ENCODE measurements at places on chromosomes 5 and 9.

DNA sequence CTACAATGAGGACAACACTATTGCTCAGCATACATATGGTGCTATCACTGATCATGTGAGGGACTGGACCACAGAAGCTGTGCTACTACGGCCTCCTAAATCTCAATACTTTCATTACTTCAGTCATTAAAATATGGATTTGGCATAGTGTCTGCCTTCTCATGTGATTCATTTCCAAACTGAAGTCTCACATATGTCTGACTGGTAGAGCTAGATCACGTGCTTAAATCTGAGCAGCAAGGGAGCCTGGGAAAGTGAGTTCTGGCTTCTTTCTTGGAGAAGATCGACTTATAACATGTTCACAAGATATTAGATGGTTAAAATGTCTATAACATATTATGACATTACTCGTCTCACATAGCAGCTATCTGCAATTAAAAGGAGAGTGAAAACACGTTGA lies 8.3 kb downstream of the KIF4B start:
- H3K27me3 ChIP-seq, result peaks cover 53% of the 10 kb centered on the region
- no peak overlapping the region for H3K4me3 ChIP-seq
- H3K4me1 ChIP-seq, result peaks cover 3% of the 10 kb centered on the region
- H3K27ac ChIP-seq, result no peak overlapping the region
- no peaks in the 10 kb centered on the region for H3K36me3 ChIP-seq

- H3K27ac ChIP-seq, result peak overlapping the region; percentile 100
- DNase-seq, result peak; percentile 47
- H3K27me3 ChIP-seq, result no peaks in the 10 kb centered on the region
- peak overlapping the region; percentile 95 for H3K4me3 ChIP-seq
- H3K4me1 ChIP-seq, result peaks cover 38% of the 10 kb centered on the region
Observed at GRCh38 chr5:42992088-42992879, 47.8 kb downstream of the ANXA2R start.

- no peaks in the 10 kb centered on the region for H3K27me3 ChIP-seq
- DNase-seq, result no peak
- H3K4me1 ChIP-seq, result no peaks in the 10 kb centered on the region
- H3K27ac ChIP-seq, result no peak overlapping the region
Observed at GRCh38 chr5:120988491-120988890, 524.4 kb downstream of the PRR16 start.

- no peaks in the 10 kb centered on the region for H3K27me3 ChIP-seq
- H3K4me3 ChIP-seq, result peak overlapping the region; percentile 95
- peaks cover 36% of the 10 kb centered on the region for H3K4me1 ChIP-seq
- H3K36me3 ChIP-seq, result peaks cover 2% of the 10 kb centered on the region
- no peak for DNase-seq
- peak overlapping the region; percentile 98 for H3K27ac ChIP-seq
Observed at GRCh38 chr9:86282979-86283535, 719 bp upstream of the ISCA1 start.

DNA sequence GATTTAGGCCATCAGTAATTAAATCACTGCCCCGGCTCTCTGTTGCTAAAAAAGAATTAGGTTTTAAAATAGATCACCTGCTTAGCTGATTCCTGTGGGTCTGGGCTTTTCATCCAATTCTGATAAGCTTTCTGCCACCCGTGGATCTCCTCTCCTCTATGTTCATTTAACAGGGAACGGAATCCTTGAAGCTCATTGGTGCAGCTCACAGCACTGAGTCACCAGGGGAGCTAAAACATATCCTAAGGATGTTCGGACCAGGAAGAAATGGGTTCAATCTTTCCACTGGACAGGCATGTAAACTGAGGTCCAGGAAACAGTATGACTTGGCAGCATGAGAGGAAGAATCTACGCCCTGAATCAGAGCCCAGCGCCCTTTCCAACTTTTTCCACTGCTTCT lies 267.1 kb upstream of the GRIA1 start:
- H3K36me3 ChIP-seq, result no peaks in the 10 kb centered on the region
- no peaks in the 10 kb centered on the region for H3K27me3 ChIP-seq
- H3K27ac ChIP-seq, result no peak overlapping the region
- no peak overlapping the region for H3K4me3 ChIP-seq

DNA sequence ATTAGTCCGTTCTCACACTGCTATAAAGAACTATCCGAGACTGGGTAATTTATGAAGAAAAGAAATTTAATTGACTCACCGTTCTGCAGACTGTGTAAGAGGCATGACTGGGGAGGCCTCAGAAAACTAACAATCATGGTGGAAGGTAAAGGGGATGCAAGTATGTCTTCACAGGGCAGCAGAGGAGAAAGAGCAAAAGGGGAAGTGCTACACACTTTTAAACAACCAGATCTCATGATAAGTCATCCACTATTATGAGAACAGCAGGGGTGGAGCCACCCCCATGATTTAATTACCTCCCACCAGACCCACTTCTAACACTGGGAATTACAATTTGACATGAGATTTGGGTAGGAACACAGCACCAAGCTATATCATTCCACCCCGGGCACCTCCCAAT lies 26.6 kb downstream of the FST start:
- H3K27me3 ChIP-seq, result peaks cover 15% of the 10 kb centered on the region
- H3K4me3 ChIP-seq, result no peak overlapping the region
- no peak for DNase-seq
- H3K36me3 ChIP-seq, result no peaks in the 10 kb centered on the region
- no peaks in the 10 kb centered on the region for H3K4me1 ChIP-seq

DNA sequence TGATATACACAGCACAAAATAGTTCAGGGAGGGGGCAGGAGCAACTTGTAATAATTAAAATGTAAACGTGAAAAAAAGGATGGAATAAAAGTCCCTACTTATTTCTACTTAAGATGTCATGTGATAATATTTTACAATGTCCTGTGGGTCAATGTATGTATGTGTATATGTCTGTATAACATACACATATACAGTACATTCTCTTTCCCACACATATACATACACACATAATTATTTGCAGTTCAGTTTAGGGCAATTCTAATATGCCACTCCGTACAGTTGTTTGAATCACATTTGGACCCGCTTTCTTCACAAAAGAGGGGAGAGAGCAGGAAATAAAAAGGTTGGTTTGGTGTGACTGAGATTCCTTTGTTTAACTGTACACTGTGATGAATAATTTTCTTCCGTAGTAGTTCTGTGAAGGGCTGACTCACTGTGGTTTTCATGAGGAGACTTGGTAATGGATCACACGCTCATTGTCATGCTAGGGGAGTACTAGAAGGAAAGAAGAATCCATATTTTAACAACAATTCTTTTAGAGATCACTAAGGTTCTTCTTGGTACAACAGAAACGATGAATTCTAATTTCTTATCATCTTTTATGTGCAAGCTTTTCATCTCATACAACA lies 26.2 kb upstream of the ACOT12 start:
- no peak overlapping the region for H3K27ac ChIP-seq
- no peak overlapping the region for H3K4me3 ChIP-seq
- DNase-seq, result no peak
- peaks cover 5% of the 10 kb centered on the region for H3K36me3 ChIP-seq

DNA sequence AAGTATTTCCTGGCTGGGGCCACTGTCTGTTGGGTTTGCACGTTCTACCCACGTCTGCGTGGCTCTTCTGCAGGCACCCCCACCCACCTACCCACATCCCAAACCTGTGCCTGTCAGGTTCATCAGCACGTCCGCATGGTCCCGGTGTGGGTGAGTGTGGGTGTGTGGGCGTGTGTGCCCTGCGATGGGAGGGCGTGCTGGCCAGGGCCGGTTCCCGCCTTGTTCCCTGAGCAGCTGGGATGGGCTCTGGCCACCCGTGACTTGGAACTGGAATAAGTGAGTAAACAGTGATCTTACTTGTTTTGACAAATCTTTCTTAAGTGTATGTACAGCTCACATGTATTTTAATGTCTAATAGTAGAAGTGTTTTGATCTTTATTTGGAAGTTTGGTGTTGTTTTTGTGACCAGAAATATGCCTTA lies 20.4 kb downstream of the ERGIC1 start:
- no peak overlapping the region for H3K4me3 ChIP-seq
- H3K36me3 ChIP-seq, result peaks cover 6% of the 10 kb centered on the region
- H3K4me1 ChIP-seq, result peaks cover 29% of the 10 kb centered on the region

GRCh38 chr9:91253488-91253887 lies 108.2 kb downstream of the AUH start:
- no peak overlapping the region for H3K27ac ChIP-seq
- no peak overlapping the region for H3K4me3 ChIP-seq
- no peaks in the 10 kb centered on the region for H3K27me3 ChIP-seq
- no peak for DNase-seq
- H3K4me1 ChIP-seq, result peaks cover 7% of the 10 kb centered on the region
- peaks cover 3% of the 10 kb centered on the region for H3K36me3 ChIP-seq

DNA sequence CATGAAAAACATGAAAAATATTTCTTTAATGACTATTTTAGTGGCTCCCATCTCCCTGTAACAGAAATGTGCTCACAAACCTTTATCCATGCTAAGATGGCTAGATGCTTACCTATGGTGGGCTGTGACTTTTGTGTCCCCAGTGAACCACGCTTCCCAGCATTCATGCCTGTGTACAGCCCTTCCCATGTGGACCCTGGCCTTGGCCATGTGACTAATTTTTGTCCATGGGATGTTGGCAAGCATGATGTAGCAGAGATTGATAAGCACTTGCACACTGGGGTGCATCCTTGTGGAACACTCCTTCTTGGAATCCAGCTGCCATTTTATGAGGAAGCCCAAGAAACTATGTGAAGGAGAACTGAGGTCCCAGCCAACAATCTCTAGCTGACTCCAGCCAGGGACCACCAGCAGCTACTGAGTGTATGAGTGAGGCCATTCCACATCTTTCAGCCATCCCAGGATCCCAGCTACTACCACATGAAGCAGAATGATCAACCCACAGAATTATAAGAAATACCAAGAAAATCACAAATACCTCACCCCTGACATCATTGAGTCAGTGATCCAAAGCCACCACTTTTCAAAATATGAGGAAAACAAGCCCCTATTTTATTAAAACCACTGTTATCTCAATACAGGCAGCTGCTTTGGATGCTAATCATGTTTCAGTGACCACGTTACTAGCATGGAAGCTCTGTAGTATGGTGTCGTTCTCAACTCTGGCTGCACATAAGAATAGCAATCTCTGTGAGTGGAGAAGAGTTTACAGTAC lies 16.1 kb upstream of the RAI14 start:
- no peaks in the 10 kb centered on the region for H3K36me3 ChIP-seq
- H3K27me3 ChIP-seq, result peaks cover 13% of the 10 kb centered on the region
- no peak overlapping the region for H3K27ac ChIP-seq
- no peak for DNase-seq
- H3K4me3 ChIP-seq, result no peak overlapping the region
- no peaks in the 10 kb centered on the region for H3K4me1 ChIP-seq

DNA sequence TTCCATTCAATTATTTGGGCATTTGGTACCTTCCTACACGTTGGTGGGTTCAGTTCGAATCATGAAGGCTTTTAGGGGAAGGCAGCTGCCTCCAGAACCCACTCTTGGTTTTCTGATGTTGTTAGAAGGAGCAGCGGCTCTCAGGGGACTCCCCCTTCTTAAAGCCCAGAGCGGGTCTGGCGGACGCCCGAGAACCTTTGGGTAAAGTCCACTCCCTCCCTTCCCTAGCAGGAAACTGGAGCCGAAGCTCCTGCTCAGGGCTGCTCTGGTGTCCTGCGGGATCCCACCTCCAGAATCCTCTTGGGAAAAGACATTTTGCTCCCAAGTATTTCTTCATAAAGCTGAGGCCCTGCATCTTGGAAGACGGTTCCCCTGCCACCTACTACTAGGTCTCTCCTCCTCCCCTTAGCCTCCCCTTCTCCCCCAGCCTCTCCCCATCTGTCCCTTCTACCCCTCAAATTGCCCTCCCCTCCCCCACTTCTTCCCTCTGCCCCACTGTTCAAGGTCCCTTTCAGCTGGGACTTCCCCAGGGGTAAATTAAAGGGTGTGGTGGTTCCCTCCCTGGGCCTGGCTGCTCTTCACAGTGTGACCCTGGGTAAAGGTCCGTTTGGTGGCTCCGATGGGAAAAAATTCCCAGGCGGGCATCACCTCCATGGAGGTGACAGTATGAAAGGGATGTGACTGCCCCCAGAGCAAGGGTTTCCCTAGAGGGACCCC lies 9.3 kb downstream of the IRX4 start:
- H3K4me1 ChIP-seq, result peaks cover 7% of the 10 kb centered on the region
- no peak overlapping the region for H3K4me3 ChIP-seq
- DNase-seq, result no peak
- no peak overlapping the region for H3K27ac ChIP-seq
- H3K36me3 ChIP-seq, result peaks cover 2% of the 10 kb centered on the region
- peaks cover 48% of the 10 kb centered on the region for H3K27me3 ChIP-seq

- H3K27ac ChIP-seq, result no peak overlapping the region
- no peaks in the 10 kb centered on the region for H3K27me3 ChIP-seq
Observed at GRCh38 chr9:27539479-27540441, 10.1 kb upstream of the MOB3B start.

GRCh38 chr5:170648541-170648940 lies 135.0 kb upstream of the GABRP start:
- H3K36me3 ChIP-seq, result peaks cover 2% of the 10 kb centered on the region
- no peak overlapping the region for H3K27ac ChIP-seq
- no peak overlapping the region for H3K4me3 ChIP-seq
- H3K27me3 ChIP-seq, result peaks cover 64% of the 10 kb centered on the region

DNA sequence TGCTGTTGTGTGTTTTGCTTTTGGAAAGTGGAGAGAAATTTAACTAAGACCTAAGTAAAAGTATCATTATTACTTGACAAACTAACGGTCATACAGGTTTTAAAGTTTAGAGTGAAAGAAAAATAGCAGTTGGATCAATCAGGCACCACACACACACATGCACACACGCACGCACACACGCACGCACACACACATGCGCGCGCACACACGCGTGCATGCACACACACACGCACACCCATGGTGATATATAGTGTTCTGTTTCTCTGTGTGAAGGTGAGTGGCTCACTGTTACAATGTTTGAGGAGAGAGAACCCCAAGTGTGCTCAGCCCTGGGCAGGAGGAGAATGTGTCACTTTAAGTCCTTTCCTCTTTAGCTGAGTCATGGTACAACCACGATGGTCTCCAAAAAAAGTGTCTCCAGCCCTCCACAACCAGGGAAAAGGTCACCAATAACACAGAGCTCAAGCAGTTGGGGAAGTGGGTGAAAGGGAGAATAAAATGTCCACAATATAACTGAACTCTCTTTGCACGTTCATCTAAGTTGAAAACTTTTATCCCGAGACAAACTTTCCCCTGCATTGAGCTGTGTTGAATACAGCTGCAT lies 3.2 kb downstream of the ZNF366 start:
- peaks cover 2% of the 10 kb centered on the region for H3K36me3 ChIP-seq
- H3K27me3 ChIP-seq, result peaks cover 57% of the 10 kb centered on the region
- no peak overlapping the region for H3K4me3 ChIP-seq
- no peak for DNase-seq
- H3K27ac ChIP-seq, result no peak overlapping the region
- H3K4me1 ChIP-seq, result no peaks in the 10 kb centered on the region

GRCh38 chr5:102625928-102626327 lies 127.1 kb upstream of the SLCO6A1 start:
- no peaks in the 10 kb centered on the region for H3K4me1 ChIP-seq
- DNase-seq, result no peak
- H3K36me3 ChIP-seq, result no peaks in the 10 kb centered on the region
- peaks cover 25% of the 10 kb centered on the region for H3K27me3 ChIP-seq

- H3K4me3 ChIP-seq, result peak overlapping the region; percentile 31
- no peak overlapping the region for H3K27ac ChIP-seq
- no peaks in the 10 kb centered on the region for H3K4me1 ChIP-seq
- no peaks in the 10 kb centered on the region for H3K36me3 ChIP-seq
- no peaks in the 10 kb centered on the region for H3K27me3 ChIP-seq
Observed at GRCh38 chr9:136349546-136349945, 14.0 kb downstream of the DNLZ start.

Measured in T-helper 17 cell (primary cell).